Stimulated activated CD4-positive, alpha-beta T cell treated with anti-CD3 and anti-CD28 coated beads, Interleukin-4, amount 100 ng/mL, for 48 hours (primary cell): ENCODE measurements at places on chromosomes 11 and 22.

DNA sequence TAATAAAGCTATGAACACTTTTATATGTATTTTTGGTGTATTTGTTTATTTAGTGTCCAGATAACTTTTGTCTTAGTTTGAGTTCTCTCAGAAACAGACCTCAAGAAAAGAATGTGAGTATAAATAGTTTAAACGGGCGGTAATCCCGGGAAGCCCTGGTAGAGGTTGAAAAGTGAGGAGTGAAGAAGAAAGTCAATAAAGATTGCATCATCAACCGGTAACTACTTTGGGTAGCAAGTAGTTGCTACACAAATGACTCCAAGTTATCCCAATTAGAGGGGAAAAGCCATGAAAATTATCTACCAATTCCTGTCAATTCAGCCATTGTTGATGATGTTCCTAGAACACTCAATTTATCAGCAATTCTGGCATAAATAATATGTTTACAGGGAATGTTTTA is 870.3 kb upstream of the RAG2 start:
- no peak for DNase-seq

- DNase-seq: no peak
Measured at GRCh38 chr11:121520243-121521144, 67.7 kb upstream of the SORL1-AS1 start.

DNA sequence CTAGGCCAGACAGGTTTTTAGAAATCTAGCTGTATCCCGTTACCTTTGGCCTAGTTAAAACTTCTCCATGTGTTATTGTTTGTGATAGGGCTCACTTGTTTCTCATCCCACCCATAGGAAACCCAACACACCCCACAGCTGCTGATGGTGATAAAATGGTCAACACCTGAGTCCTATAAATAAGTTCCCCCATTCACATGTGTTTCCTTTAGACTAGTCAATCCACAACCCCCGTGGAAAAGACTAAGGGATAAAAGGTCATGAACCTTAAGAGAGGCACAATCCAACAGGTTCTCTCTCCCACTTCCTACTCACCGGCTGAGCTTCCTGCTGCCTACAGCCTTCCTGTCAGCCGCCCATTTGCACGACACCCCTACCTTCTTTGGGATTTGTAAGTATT is 768.4 kb downstream of the JRKL start:
- DNase-seq: no peak

GRCh38 chr11:112794331-112794846 is 166.8 kb upstream of the NCAM1 start:
- no peak for DNase-seq

- no peak for DNase-seq
Measured at GRCh38 chr11:71286701-71287643, 34.6 kb upstream of the SHANK2 start.

DNA sequence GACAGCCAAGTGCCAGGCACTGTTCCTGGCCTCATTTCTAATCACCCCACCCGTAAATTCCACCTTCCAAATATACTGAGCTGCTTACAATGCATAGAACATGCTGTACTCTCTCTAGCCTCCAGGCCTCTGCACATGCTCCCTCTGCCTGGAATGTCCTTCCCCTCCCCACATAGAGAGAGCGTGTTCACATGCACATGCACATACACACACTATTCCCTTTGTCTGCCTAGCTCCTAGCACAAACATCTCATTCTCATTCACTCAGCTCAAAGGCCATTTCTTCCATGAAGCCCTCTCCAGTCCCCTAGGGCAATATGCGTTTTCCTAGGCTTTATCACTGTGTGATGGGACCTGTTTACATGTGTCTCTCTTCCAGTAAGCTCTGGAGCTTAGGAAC is 144.6 kb downstream of the WT1 start:
- DNase-seq: no peak

GRCh38 chr22:17767233-17768065 is 6.8 kb downstream of the BID start:
- DNase-seq: peak; percentile 51

DNA sequence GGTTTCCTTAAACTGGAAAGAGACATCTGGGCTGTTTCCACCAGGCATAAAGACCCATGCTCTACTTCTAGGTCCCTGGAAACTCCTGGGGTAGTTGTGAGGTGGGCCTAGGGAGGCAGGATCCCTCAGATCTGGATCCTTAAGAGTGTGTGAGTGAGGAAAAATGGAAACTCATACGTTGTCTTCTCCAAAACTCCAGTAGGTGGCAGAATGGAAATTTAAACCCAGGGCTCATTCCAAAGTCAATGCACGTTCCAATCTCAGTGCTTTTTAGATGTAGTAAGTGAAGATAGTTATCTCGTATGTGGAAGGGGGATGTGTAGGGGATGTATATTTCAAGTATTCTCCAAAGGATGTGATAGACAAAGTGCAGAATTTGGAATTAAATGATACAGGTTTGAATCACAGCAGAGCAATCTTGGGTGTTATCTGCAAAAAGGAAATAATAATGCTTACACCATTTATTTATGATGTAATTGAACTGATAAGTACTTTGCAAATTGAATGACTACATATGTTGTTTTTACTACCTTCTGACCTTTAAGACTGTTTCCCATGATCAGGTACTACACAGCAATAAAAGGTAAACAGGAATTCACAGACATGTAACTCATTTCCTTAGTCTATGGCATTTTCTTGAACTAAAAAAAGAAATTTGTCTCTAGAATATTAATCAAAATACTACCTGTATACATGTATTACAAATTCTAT is 13.1 kb upstream of the MMP1 start:
- no peak for DNase-seq

DNA sequence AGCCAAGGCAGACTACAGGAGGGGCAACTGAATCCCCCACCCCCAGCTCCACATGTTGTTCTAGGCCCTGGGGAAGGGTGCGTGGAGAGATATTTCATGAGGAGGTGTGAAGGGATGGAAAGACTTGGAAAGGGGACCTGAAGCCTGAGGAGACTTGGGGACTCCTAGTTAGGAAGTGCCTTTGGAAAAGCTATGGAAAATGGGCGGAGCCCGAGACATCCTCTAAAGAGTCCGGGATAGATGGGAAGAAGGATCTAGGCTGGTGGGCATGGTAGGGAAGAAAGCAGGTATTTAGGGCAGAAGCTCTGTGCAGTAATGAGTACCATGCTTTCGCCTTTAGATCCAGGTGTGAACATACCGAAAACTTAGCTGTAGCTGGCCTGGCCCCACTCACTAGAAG is 15.0 kb upstream of the CYP2R1 start:
- no peak for DNase-seq

GRCh38 chr11:111976767-111977145 is 39.6 kb downstream of the DIXDC1 start:
- DNase-seq: no peak

DNA sequence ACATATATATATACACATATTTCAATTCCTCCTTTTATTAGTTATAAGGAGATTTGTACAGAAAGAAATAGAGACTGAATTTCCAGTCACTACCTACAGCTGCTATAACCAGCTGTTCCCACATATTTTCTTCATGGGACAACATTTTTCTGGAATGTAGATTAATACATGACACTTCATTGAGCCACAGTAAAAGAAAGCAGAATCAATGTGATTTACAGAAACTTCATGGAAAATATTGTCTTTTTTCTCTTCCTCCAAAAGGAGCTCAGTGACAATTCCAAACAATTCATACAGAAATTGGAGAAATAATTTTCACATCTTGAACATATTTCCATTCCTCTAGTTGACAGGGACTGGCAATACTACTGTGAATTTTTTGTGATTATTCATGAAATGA is 249.2 kb downstream of the DLG2 start:
- DNase-seq: no peak

GRCh38 chr11:1557904-1558774 is 13.9 kb downstream of the DUSP8 start:
- DNase-seq: no peak

GRCh38 chr11:16986434-16987204 is 27.6 kb downstream of the PLEKHA7 start:
- DNase-seq: peak; percentile 43

GRCh38 chr22:46827136-46827780 is 64.8 kb downstream of the TBC1D22A start:
- DNase-seq: no peak
